ENCODE measurements at places on chromosomes 5 and 9.

DNA sequence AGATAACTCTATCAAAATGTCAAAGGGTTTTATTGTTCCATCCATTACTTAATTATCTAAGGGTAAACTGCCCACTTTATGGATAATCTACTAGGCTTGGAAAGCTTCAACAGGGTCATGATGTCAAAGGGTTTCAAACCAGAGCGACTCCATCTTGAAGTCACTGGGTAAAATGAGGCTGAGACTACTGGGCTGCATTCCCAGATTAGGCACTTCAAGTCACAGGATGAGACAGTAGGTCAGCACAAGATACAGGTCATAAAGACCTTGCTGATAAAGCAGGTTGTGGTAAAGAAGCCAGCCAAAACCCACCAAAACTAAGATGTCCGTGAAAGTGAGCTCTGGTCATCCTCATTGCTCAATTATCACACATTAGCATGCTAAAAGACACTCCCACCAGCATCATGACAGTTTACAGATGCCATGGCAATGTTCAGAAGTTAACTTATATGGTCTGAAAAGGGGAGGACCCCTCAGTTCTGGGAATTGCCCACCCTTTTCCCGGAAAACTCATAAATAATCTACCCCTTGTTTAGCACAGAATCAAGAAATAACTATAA lies 138.6 kb downstream of the GNAQ start:
- DNase-seq = no peak

DNA sequence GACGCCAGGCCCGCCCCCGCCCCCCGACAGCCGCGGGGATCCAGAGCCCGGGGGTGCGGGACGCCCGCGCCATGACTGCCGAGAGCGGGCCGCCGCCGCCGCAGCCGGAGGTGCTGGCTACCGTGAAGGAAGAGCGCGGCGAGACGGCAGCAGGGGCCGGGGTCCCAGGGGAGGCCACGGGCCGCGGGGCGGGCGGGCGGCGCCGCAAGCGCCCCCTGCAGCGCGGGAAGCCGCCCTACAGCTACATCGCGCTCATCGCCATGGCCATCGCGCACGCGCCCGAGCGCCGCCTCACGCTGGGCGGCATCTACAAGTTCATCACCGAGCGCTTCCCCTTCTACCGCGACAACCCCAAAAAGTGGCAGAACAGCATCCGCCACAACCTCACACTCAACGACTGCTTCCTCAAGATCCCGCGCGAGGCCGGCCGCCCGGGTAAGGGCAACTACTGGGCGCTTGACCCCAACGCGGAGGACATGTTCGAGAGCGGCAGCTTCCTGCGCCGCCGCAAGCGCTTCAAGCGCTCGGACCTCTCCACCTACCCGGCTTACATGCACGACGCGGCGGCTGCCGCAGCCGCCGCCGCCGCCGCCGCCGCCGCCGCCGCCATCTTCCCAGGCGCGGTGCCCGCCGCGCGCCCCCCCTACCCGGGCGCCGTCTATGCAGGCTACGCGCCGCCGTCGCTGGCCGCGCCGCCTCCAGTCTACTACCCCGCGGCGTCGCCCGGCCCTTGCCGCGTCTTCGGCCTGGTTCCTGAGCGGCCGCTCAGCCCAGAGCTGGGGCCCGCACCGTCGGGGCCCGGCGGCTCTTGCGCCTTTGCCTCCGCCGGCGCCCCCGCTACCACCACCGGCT lies 1.0 kb downstream of the FOXE1 start:
- DNase-seq = no peak

GRCh38 chr9:13151489-13151888 lies 128.0 kb downstream of the MPDZ start:
- DNase-seq = no peak

DNA sequence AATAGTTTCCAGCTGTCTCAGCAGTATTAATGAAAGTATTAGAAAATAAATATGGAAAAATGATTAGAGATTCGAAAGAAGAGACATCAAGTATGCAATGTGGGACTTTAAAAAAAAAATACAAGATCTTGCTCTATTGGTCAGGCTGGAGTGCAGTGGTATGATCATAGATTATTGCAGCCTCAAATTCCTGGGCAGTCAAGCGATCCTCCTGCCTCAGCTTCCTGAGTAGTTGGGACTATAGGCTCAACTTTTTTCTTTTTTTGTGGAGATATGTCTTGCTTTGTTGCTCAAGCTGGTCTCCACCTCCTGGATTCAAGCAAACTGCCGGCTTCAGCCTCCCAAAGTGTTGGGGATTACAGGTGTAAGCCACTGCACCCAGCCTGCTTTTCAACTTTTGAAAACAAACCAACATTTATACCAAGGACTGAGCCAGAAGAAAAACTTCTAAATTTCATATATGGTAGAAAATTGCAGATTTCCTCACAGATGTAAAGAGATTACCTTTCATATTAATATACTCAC lies 323.1 kb downstream of the ADGRV1 start:
- no peak for DNase-seq

- peak; percentile 82 for DNase-seq
These were observed 678.8 kb upstream of the KLF4 start for GRCh38 chr9:108168236-108168850.

DNA sequence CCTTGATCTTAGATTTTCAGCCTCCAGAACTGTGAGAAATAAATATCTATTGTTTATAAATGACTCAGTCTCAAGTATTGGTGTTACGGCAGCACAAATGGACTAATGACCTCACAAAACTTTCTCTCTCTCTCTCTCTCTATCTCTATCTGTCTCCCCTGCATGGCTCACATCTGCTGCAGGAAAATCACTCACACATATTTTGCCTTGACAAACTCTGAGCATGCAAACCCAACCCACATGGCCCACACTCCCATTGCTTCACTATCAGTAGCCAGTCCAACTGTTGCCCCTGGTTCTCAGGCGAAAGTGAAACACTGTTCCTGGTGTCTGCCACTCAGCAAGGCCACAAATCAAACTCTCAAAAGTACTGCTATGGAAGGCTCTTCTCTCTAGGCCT lies 66.4 kb upstream of the PIK3R1 start:
- peak; percentile 63 for DNase-seq

- DNase-seq = peak; percentile 53
These were observed 53.0 kb downstream of the IL31RA start for GRCh38 chr5:55904152-55904551.

GRCh38 chr5:130141659-130142320 lies 237.5 kb downstream of the CHSY3 start:
- peak; percentile 27 for DNase-seq

DNA sequence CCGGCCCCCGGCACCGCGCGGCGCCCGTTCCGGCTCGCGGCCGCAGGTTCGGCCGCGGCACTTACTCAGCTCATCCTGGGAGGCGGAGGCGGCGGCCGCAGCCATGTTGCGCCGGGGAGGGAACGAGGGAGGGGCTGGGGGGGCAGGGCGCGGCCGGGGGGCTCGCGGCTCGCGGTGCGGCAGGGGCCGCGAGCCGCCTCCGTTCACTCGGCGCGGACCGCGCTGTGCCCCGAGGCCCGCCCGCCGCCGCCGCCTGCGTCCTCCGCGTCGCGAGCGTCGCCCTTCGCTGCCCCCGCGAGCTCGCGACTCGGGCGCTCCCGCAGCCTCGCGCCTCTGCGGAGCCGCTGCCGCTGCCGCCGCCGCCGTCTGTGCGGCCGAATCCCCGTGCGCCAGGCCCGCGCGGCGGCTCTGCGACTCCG lies 735 bp downstream of the ECPAS start:
- DNase-seq = no peak

DNA sequence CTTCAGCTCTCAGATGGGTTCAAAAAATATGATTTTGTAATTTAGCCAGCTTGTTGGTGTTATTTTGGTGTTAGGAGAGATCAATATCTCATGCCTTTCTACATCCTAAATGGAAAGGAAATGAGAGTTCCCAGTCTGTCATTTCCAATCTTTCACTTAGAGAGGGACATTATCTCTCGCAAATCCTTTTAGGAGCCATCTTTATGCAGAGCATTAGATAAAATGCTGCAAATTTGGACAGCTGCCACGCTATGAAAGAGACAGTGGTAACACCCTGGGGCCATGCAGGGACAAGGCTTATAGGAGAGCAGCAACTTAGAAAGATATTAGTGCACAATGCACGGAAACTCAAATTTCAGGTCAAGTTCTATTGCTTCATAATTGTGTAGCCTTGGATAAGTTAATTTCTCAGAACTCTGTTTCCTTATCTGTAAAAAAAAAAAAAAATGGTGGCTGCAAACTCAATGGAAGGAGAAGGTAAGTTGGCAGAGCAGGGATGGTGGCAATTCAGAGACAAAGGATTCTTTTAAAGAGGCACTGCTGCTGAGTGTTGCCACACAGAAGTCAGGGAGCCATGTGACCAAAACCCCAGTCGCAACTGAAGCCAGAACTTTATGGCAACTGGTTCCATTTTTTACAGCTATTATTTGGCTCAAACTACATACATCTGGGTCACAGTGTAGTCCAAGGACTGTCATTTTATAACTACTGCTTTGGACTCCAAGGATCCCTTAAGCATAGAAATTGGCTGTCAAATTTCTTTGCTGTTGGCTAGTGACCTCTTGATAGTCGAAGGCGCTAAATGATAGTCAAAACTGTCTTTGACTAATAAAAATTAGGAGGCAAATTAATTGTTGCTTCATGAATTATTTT lies 210.2 kb downstream of the FRMD3 start:
- DNase-seq = no peak

DNA sequence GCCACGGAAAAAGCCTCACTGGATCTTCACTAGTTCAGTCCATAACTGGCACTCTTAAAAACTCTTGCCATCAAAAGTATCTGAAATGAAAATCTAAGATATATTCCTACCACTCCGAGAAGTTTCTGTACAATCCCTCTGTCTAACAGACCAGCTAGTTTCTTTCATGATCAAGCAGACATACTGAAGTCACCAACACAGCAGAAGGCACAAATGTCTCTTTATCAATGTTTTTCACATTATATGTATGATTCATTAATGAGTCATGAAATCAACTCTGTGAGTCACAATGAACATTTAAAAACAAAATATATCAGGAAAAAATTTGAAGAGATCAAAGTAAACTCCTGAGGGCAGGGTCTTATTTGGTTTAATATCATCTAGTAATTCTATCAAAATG lies 50.8 kb downstream of the F2R start:
- peak; percentile 59 for DNase-seq

GRCh38 chr5:175129121-175129520 lies 314.9 kb downstream of the DRD1 start:
- DNase-seq = no peak

DNA sequence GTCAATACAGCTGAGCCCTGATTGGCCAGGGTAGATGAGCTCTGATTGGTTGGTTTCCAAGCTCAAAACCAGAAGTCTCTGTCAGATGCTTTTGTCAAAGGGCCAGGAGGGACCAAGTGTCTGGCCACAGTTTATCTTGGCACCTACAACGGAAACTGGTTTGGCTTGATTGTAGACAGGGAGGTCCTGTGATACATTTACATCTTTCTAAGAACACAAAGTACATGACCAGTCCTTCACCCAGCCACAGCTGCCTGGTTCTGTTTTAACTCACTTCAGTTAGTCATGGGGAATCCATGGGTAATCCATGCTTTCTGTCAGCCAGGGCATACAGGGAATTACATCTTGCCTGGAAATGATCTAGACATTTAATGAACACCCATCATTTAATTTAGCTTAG lies 171.2 kb downstream of the SLC12A2 start:
- no peak for DNase-seq

DNA sequence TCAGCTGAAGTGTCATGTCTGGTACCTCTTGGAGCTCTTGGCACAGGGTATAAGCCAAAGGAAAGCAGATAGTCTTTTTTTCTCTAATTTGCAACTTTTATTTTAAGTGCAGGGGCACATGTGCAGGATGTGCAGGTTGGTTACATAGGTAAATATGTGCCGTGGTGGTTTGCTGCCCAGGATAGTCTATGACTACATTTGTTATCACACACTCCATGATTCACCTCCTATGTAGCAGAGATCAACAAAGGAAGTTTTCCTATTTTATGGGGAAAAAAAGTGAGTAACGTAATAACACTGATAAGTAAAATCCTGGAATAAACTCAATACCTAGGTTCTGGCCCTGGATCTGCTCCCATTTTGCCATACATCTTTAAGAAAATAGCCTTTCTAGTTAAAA lies 234.6 kb downstream of the CAAP1 start:
- no peak for DNase-seq

DNA sequence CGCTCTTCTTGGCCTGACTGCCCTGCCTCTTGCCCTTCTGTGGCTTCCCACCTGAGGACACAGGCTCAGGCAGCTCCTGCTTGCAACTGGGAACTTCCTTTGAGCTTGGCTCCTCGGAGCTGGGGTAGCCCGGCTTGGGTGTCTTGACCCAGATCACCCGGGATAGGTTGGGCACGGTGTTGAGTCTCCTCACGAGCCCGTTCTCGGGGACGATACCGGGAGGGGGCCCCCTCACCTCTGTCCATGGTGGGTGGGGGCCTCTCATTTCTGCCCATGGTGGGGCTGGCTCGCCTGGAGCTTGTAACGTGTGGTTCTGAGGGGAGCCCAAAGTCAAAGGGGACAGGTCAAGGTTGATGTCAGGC lies 7.8 kb upstream of the DDX41 start:
- DNase-seq = no peak

DNA sequence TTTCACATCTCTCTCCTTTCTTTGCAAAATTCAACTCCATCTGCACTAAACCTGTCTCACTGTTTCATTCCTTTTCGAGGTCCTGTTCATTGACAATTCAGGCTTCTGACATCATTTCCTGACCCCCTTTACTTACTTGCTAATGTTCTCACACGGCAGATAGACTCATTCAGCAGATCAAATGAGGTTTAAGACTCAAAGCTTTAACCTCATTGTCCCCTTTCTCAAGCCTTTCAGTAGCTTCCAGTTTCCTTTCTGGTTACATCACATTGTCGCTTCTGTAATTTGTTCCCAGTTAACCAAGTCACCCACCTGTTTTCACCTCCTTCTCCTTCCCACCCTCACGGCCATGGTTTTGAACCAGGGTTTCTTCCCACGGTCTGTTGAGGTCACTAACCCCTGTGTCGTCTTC lies 143.4 kb upstream of the OTULINL start:
- DNase-seq = no peak

DNA sequence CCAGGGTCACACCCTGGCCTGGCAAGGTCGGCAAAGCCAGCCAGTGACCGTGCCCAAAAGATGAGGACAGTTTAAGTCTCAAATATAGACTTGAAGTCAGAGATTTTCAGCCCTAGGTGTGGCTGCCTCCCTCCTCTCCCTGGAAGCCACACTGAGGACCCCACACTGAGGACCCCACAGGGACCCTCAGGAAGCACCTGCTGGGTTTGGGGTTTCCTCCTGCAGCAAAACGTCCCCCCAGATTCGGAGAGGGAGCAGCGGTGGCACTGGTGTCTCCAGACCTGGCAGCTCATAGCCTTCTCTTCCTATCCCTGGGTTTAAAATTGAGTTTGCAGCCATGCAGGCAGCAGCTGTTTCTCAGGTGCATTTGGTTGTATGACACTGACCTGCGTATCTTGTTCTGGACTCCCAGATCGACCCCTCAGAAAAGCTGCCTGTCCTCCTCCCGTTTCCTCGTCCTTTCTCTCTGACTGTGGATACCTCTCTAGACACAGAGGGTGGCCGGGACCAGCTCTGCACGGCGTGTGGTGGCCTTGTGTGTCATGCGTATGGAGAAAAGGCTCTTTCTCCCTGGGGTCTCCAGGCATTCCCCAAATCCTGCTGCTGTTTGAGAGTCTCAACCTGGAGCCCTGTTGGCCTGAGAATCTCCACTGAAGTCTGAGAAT lies 36.6 kb downstream of the MRPL36 start:
- DNase-seq = no peak

GRCh38 chr9:2086116-2086515 lies 71.0 kb downstream of the SMARCA2 start:
- DNase-seq = no peak
